Right lobe of liver (tissue), 6 donors: ENCODE measurements at places on chromosomes 2 and 18. TPM values are rescaled to one million over a fixed set of nuclear protein-coding genes. Genes with fewer than 3 reads are reported as not detected.

RBM44 gene
- total RNA-seq: 0.07 TPM

MEP1B gene
- total RNA-seq: 0.70 TPM

CSRNP3 gene
- total RNA-seq: 1.4 TPM

CAPN14 gene
- total RNA-seq: not detected

ARHGEF33 gene
- total RNA-seq: 0.56 TPM

UGT1A10 gene
- total RNA-seq: 0.11 TPM

SNORC gene
- 14.5 TPM for total RNA-seq

SPATA3 gene
- not detected for total RNA-seq

HOXD12 gene
- not detected for total RNA-seq

NFATC1 gene
- 3.0 TPM for total RNA-seq

DSG1 gene
- 0.43 TPM for total RNA-seq

RIT2 gene
- total RNA-seq: not detected

DHRS9 gene
- 0.43 TPM for total RNA-seq
